Osteocyte (in vitro differentiated cells): ENCODE measurements at places on chromosomes 3 and 15. TPM values are rescaled to one million over a fixed set of nuclear protein-coding genes. Genes with fewer than 3 reads are reported as not detected.

The PIF1 gene
- 4.2 and 4.8 TPM in 2 replicates for total RNA-seq

DNA sequence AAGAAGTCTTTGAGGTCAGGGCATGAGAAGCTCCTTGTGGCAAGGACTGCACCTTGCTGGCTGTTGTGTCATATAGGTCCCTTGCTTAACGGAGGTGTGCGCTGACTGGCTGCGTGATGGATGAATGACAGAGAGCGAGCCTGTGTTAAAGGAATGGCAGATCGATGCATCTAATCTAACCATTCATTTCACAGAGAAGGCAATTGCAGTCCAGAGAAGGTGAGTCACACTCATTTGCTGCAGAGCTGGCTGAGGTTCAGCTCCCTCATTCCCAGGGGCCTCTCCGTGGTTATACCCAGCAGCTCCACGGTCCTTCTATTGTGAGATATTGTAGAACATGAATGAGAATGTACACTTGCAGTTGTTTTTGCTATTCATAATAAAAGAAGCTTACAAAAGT lies 289.3 kb downstream of the EPHB1 start:
- DNase-seq, result no peak

The NCKIPSD gene
- 26.3 and 27.2 TPM in 2 replicates for total RNA-seq

The FAM3D gene
- not detected in 2 replicates for total RNA-seq

The ZDHHC23 gene
- total RNA-seq, result 0.18 and 0.27 TPM in 2 replicates

- DNase-seq, result no peak
Observed at GRCh38 chr3:164526250-164526649, 552.0 kb downstream of the SI start.

- DNase-seq, result no peak
Observed at GRCh38 chr3:177449360-177450006, 252.2 kb upstream of the TBL1XR1 start.

The TRIM42 gene
- not detected in 2 replicates for total RNA-seq
